NCI-H1436 treated with DMSO at 0.1 percent for 48 hours (cell line): ENCODE measurements at places on chromosomes 1 and 21.

- no peak for DNase-seq
Observed at GRCh38 chr1:1253972-1254666, 7.6 kb upstream of the C1QTNF12 start.

GRCh38 chr1:94255476-94255875 is 18.1 kb upstream of the ARHGAP29 start:
- DNase-seq: no peak

GRCh38 chr21:45836268-45836655 is 145.3 kb upstream of the COL6A1 start:
- no peak for DNase-seq

DNA sequence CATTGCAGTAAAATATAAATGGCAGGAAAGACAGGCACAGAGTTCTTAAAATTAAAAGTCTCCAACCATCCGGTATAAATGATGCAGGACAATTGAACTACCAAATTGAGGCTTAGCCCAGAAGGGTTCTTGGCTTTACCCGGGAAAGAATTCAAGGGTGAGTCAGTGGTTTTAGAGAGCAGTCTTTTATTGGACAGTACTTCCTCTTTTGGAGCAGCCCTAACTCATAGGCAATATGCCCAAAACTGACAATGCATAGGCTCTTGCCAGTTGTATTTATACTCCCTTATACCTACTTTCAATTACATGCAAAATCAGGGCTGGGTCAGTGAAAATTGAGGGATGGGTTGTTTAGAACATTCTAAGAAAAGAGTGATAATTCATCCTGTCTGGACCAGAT is 1628.9 kb upstream of the PRMT6 start:
- no peak for DNase-seq

DNA sequence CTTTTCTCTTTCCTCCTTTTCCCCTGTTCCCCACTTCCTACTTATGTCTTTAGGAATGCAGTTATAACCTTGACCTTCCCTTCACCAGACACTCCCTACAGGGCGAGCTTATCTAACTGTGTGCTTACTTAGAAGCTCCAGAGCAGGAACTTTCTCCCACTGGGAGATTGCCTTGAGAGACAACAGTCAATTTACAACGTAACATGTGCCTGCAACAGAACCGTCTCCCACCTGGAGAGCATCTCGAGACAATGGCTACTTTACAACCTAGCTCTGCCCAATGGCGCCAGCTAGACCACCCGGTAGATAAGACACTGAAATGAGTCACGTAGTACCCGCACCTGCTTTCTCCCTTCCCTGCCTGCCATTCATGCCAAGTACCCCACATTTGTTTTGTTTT is 16.7 kb downstream of the HMGN1 start:
- DNase-seq: no peak

- no peak for DNase-seq
Observed at GRCh38 chr1:205494115-205494514, 10.4 kb upstream of the CDK18 start.

DNA sequence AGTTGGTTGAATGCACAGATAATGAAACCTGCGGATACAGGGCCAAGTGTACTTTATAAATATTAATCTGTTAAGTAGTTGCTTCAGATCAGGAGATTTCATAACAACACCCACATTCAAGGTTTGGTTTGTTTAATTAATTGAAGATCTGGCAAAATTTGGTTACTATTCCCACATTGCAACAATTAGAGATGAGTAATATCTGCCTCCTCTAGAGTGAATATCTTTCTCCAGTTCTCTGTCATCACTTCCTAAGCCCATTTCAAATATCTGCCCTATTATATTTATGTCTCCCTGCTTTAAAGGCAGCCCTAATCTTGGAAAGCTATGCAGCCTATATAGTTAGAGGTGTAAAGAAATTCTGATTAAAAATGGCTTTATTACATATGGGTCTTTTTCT is 61.4 kb downstream of the PPP2R5A start:
- DNase-seq: no peak

DNA sequence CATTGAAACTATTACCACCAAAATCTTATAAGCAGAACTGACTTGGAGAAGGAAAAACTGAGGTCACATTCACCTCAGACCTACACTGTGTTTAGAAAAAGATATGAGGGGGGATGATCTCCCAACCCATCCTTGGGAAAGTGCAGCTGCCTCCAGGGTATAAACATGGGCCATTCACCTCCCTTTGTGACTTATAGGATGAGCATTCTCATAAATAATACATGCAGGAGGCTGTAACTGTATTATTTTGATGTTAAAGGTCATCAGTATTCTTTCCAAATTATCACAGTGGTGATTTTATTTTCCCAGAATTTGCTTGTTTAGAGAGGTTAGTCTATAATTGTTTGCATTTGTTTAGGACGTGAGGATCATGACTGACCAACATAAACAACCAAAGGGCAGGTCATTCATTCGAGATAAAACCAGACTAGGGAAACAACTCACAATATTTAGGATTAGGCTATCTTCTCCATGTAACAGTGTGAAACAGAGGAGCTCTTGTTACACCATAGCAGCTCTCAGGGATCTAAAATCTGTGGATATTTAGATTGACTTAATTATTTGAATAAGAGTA is 109.2 kb upstream of the NR5A2 start:
- no peak for DNase-seq

- no peak for DNase-seq
Observed at GRCh38 chr1:2307064-2307605, 79.0 kb downstream of the SKI start.

DNA sequence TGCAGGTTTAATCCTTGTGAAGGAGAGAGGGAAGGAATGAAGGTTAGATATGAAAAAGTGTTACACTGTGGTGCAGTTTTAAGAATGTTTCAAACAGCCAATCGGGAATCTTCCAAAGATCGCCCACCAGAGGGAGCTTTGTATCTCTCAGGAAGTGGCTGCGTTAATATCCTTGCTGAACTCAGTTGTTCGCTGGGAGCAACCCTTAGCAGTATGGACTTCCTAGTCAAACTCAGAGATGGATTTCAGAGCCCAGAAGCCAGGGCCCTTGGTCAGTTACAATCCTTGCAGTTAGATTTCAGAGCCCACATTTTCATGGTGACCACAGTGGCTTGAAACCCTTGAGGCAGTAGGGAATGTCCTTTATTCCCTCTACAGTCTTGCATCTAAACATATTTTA is 136.2 kb downstream of the NTNG1 start:
- DNase-seq: no peak

- DNase-seq: no peak
Observed at GRCh38 chr1:245056913-245057312, 97.9 kb upstream of the KIF26B start.

DNA sequence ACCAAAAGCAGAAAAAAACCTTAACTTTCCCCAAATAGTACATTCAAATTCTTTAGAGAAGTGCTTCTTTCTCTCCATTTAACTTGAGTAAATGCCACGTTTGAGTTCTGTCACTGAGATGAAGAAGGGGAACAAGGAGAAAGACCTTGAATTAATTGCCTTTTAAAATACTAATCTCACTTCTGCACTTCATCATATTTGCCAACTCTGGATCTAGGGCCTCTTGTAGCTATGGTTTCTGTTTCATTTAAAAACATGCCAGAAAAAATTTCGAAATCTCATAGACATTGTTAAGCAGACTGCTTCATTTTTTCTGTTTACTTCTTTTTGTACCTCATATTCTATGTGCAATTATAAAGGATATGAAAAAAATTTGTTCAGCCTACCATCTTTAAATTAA is 24.6 kb downstream of the MIXL1 start:
- DNase-seq: no peak

- DNase-seq: no peak
Observed at GRCh38 chr1:207992677-207993236, 81.8 kb upstream of the CD34 start.

DNA sequence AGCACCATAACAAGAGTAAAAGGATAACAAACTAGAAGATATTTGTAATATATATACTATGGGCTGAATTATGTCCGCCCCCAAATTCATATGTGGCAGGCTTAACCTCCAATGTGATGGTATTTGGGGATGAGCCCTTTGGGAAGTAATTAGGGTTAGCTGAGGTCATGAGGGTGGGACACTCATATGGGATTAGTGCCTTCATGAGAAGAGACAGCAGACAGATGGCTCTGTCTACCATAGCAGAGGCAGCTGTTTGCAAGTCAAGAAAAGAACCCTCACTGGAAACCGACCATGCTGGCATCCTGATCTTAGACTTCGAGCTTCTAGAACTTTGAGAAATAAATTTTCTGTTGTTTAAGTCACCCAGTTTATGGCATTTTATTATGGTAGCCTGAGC is 303.6 kb downstream of the LMO4 start:
- DNase-seq: no peak

DNA sequence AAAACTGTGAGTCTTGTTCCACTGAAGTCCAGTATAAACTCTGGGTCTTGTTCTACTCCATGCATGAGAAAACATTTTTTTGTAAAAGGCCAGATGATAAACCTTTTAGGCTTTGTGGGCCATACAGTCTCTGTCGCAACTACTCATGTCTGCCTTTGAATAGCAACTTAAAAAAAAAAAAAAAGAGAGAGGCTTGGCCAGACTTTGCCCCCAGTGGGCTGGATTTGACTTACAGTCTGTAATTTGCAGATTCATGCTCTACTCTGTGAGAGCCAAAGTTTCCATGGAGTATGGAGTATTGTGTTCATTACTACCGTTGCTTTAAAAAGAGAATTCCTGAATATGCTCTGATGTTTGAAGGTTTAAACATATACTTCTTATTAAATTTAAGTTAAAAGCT is 654.9 kb upstream of the PKN2 start:
- DNase-seq: no peak

DNA sequence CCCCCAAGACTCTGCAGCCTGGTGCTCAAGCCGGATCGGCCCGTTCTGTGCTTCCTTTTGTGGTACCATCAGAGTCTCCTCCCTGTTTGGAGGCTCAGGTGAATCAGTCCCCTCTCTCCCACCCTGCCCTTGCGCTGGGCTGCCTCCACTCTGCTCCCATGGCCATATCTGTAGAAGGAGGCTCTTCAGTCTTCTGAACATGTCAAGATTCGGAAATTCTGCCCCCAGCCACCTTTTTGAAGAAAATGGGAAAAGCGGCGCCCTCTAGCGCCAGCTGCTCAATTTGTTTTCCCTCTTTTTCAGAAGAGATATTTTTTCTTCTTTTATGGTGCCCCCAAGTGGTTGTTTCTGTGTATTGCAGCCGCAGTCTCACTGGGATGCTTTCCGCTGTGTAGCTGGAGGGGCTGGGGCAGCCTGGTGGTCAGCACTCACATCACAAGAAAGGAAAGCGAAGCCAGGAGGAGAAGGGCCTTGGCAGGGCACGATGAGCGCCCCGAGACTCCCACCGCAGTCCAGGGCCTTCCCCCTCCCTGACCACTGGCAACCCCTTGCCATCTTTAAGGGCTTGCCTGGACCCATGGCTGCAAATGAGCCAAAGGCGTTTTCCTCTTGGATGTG is 58.4 kb upstream of the CACNA1E start:
- peak; percentile 36 for DNase-seq

DNA sequence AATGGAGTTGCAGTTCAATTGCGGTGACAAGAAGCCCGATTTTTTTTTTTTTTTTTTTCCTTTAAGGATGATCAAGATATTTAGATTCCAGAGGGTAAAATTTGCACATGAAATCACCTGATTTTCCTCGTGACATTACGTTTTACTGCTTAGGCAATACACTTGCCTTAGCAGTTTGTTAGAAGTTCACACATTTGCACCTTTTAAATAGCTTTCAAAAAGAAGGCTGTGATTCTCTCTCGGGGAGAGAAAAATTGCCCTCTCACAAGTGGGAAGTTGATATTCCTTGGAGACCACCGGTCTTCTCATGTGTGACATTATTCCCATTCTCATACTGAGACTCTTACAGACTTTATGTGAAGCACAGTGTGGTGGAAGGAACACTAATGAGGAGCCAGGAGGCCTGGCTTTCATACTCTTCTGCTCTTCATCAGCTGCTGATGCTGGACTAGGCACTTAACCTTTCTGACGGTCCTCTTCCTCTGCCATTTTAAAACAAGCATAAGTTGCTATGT is 69.8 kb upstream of the HSPA13 start:
- DNase-seq: no peak

DNA sequence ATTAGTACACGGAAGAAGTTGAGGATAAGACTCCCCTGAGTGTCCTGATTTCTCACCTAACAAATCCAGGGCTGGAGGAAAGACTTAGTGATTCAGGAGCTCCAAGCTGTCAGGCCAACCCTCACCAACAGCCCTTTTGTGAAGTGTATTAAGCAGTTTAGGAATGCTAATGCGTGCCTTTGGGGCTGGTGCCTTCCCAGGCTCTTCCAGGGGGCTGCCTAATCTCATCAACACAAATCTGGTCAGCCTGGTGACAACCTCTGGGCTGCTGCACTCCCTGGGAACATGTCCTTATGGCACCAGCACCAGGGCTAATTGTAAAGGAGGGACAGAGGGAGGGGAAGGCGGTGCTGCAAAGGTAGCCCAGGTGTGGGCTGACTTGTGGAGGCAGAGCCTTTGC is 15.5 kb downstream of the CSMD2 start:
- DNase-seq: no peak

DNA sequence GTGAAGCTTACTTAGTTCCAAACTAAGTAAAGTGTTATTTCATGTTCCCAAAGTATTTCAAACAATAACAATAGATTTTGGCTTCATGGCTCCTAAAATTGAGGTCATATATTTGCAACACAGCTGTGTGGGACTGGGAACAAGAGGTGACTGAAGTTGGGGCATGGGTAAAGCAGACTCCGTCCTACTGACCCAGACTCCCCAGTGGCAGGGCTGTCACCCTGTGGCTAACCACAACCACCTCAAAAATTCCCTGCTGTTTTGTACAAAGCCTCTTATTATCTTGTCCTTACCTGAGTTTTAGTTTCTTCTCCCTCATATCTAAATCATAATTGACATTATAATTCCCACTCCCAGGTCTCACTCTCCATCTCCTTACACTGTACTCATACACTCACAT is 117.6 kb downstream of the PTGER3 start:
- DNase-seq: no peak

DNA sequence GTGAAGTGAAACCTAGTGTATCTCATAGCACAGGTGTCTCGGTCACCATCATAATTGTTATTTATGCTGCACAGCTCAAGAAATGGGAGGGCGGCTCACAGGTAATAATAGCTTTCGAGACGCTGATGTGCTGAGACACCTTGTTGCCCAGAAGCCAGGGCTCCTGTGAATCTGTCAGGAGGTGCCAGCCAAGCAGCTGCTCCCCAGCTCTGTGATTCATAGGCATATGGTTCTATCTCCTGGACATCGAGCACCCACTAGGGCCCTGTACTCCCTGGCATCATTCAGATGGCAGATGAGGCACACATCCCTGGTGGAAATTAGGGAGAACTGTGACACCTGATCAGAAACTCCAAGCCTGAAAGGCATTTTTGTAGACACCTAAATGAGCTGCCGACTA is 53.5 kb downstream of the SYT6 start:
- DNase-seq: no peak

GRCh38 chr1:60423146-60423780 is 349.7 kb upstream of the C1orf87 start:
- DNase-seq: no peak
